Right cardiac atrium (tissue), 5 donors: ENCODE measurements at places on chromosomes 3 and 15. TPM values are rescaled to one million over a fixed set of nuclear protein-coding genes. Genes with fewer than 3 reads are reported as not detected.
A peak's percentile ranks its signal among the peaks of the same experiment; 100 is the strongest.

TNFAIP8L3 gene
- 4.3 TPM for total RNA-seq

MYH15 gene
- 0.34 TPM for total RNA-seq

WNT7A gene
- not detected for total RNA-seq

- DNase-seq = no peak
Measured at GRCh38 chr15:29708519-29708918, 113.7 kb downstream of the TJP1 start.

DNA sequence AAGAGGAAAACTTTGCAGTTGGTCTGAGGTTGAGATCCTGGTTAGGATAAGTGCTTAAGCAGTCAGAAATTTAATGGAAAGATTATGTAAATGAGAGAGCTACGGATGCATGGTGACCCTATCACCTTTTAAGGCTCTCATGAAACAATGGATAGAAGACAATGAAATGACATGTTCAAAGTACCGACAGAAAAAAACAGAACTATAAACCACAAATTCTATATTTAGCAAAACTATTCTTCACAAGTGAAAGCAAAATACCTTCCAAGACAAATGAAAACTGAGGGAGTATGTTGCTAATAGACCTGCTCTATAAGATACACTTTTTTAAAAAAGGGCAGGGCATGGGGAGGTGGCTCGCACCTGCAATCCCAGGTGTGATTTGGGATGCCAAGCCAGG is 32.2 kb downstream of the DNAAF4 start:
- no peak for DNase-seq

DNA sequence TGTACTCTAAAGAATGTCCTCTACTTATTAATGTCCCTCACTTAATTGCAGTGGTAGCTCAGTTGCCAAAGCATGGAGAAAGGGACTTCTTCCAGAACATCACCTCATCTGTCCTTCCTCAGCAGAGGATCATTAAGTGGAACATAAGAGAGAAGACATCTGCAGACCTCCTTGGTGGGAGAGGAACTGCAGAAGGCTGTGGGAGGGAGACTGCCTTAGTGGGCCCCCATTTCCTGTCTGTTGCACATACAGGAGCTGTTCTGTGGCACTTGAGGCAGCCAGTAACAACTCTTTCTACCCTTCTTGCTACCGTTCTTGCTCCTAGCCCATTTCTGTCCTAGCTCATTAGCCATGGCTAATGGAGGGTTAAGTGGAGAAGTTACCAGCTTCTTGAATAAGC is 33.6 kb downstream of the HPS3 start:
- DNase-seq = no peak

- DNase-seq = no peak
Measured at GRCh38 chr3:87508921-87509320, 232.5 kb upstream of the POU1F1 start.

- DNase-seq = no peak
Measured at GRCh38 chr3:52931889-52932288, 34.5 kb upstream of the STIMATE start.

DNA sequence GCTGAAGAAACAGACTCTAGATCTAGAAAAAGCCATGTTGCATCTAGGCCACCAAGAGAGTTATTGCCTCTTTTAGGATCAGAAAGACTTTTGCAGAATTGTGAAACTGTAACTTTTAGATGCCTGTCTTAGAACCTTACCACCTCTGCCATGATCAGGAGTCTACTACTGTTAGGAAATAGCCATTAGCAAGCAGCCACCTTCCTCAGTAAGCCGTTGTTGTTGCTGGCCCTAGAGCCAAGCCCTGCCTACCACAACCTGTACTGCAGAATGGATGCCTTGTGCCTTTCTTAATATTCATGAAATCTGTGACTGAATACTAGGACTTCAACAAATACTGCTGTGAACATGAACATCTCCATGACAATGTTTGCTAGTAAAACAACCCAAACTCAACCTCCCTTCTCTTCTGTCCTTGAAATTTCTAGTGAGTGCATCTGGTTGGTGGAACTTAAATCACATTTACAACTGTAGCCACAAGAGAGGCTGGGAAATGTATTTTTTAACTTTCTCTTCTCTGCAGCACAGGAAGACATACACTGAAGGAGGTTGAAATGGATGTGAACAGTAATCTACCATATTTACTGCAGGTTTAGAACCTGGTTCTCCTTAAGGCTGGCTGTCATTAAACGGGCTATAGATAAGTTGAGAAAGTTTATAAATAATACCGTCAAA is 20.7 kb downstream of the RASA2 start:
- DNase-seq = no peak

DNA sequence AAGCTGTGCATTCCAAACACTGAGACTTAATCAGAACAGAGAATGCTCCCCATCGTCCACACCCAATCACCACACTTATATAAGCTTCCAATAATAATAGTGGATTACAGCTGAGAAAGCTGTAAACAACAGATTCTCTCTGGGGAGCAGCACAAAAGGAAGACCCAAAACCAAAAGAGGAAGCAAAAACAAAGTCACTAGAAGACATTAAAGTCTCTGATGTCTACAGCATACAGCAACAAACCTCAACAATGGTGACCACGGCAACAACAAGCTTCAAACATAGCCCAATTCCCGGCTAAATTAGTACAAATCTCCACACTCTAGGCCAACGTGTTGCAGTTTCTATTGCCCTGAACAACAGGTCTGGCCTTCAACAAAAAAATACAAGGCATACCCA is 37.7 kb downstream of the ZDHHC23 start:
- no peak for DNase-seq

GRCh38 chr3:49121132-49121736 is 611 bp upstream of the USP19 start:
- DNase-seq = no peak

GRCh38 chr3:126535636-126536035 is 11.7 kb downstream of the CHST13 start:
- peak; percentile 9 for DNase-seq

GRCh38 chr3:115982629-115983028 is 359.3 kb downstream of the GAP43 start:
- no peak for DNase-seq

DNA sequence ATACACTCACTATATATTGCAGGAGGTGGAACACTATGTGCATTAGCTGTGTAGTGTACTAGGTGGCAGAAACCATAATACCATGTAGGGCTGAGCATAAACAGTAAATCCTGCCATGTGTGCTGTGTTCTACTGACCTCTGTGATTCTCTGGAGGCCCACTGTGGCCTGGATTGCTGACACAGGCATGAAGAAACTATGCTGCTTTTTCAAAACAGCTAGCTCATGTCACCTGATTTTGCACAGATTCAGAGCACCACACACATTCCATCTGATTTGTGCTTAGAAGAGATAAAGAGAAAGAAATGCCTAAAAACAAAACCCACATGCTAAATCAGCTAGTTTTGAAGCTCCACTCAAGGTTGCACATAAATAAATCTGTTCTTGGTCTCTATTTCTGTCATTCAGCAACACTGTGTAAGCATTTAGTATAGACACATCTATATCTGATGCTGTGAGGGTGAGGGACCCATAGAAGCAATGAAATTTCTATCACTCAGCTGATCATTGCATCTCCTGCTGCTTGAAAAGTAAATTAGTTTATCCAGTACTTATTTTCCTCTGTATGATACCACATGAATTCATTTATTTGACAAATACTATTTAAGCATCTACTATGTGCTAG is 1007.7 kb upstream of the SEMA6D start:
- DNase-seq = no peak

- DNase-seq = no peak
Measured at GRCh38 chr15:72341361-72341760, 21.4 kb upstream of the CELF6 start.
